ENCODE measurements at places on chromosomes 11 and 22.

DNA sequence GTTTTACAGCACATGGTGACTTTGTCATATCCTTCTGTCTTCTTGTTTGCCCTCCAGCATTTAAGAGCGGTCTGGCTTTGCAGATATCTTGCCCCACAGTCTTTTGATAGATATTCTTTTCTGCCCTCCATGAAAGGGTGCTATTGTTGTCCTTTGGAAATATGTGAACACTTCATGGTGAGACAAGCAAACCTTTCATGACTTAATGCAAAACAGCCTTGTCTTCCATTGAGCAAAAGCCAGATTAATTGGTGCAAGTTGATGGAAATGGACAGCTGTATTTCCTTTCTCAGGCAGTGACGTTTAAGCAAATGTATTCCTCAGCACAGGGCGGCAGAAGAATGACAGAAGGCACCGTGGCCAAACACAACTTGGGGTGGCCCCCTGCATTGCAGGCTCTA, 4.4 kb downstream of the DCPS start:
- no peak for DNase-seq

- no peak for DNase-seq
These were observed 3.7 kb downstream of the ADAMTS8 start for GRCh38 chr11:130424613-130425140.

GRCh38 chr11:33475993-33476392, 218.8 kb downstream of the HIPK3 start:
- peak; percentile 73 for DNase-seq

DNA sequence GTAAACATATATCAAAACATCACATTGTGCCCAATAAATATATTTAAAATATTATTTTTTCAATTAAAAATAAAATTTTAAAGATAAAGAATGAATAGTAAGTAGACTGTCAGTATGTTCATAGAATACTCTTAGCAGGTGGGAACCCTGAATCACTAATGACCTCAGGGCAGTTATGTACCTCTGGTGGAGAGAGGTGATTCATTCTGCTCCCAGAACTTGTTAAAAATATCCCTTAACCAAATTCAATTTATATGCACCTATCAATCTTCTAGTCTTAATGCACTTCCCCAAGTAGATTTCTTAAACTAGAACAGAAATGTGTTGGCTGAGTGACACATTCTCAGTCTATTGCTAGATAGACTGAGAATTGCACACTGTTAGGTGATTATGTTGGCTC, 183.9 kb upstream of the SYN3 start:
- no peak for DNase-seq

DNA sequence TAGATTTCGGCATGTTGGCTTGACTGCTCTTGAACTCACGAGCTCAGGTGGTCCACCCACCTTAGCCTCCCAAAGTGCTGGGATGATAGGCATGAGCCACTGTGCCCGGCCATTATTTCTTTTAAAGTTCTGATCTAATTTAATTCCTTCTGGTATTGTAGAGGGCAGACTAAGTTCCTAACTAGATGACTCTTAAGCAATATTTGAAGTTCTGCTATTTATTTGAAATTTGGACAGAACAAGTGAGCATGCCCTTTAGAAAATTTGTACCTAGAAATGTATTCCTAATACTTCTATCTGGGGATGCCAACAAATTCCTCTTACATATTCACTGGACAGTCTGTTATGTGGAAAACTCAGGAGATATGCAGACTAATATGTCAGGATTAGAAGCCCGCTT, 746.4 kb downstream of the LRRC4C start:
- DNase-seq: no peak

DNA sequence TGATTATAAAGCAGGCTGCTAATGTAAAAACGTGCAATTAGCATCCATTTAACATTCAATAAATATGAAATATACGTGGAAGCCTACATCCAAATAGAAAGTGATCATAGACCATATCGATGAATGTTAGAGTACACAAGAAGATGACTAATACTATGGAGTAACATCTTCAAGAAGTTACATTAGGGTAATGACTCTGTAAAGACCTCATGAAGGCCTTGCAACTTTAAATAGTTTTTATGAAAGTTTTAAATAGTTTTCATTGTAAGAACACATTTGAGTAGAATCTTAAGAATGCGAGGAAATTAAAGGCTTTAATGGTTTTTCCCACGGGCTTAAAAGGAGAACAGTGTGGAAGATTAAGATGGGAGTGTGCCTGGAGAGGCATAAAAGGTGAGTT, 1.4 kb downstream of the TRIM34 start:
- DNase-seq: peak; percentile 61

- DNase-seq: no peak
These were observed 73.1 kb downstream of the ZNRF3 start for GRCh38 chr22:28956506-28956905.

- DNase-seq: no peak
These were observed 2.0 kb upstream of the LMO2 start for GRCh38 chr11:33893711-33894397.

- DNase-seq: no peak
These were observed 8.8 kb downstream of the FOXR1 start for GRCh38 chr11:118980191-118980881.

- peak; percentile 85 for DNase-seq
These were observed 775 bp downstream of the LPXN start for GRCh38 chr11:58574881-58575280.

GRCh38 chr11:57143459-57143858, 38.3 kb upstream of the LRRC55 start:
- DNase-seq: no peak

DNA sequence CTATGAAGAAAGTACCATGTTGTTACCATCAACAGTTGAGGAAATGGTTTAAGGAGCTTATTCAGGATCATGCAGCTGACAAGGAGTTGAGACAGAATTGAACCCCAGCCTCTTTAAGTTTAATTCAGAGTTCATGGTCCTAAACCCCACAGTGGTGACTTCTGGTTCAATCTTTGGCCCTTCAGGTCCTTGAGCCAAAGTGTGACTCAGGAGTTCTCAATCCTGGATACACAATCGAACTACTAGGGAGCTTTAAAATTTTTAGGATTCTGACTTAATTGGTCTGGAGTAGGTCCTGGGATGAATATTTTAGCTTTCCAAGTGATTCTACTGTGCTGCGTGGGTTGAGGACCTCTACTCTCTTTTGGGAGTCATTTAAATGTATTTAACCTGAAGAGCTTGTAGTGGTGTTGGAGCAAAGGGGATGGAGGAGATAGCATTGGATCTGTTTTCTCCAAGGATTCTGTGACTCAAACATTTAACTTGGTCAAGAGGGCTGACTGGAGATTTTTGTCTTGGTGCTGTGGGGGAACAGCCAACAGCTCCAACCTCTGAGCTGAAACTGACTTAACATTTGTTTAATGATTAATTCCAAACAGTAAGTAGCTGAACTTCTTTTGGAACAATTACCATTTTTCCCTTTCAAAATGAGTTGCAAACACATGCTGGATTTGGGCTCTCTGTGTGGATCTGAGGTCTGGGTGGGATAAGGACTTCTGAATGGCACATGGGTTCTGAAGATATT, 80.1 kb downstream of the INSC start:
- DNase-seq: peak; percentile 42

DNA sequence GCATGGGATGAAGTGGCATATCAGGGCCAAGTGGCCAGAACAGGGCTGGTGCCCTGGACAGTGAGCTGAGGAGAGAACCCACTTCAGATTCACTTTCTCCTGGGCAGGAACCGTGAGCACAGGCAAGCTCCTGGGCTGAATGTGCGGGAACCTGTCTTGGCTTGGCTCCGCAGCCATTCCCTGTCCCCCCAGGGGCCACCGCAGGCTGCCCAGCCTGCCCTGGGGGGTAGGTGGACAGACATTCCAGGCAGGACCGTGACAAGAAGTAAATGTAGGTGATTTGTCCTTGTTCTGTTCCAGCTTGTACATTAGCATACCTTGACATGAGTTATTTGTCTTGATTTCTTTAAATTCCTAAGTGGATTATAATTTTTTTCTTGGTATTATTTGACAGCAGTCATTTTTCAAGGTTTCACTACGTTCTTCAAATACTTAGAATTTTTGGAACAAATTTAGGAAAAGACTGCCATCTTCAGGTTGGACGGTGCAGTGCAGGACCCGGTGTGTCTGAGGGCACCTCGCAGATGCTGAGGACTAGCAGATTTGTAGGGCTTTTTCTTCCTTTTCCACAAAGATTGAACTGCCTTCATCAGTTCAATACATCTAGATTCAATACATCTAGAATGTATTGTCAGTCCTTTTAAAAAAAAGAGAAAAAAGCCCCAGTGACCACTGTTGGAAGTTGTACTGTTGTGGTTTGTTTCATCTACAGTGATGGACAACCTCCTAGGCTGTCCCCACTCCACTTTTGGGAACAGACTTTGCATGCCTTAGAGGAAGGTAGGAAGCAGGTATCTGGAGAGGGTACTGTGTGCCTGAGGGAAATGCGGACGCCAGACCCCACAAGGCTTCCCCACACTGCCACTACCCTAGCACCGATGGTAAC, 115.1 kb upstream of the RASSF10 start:
- DNase-seq: peak; percentile 74

DNA sequence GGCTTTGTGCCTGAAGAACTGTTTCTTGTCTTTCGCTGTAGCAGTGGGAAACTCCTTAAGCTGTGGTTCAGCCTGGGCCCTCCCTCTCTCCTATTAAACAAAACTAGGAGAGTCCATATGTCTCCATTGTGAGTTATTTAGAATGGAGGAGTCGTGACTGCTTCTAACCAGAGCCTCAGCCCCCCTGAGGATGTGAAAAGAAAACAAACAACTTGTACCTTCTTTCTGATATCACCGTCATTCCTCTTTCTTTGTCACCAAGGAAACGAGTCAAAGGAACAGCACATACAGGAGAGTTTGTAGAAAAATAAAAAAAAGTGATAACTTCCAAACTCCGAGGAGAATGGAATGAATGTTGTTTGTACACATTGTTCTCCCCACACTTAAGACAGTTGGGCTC, 11.6 kb upstream of the EXT2 start:
- DNase-seq: no peak

DNA sequence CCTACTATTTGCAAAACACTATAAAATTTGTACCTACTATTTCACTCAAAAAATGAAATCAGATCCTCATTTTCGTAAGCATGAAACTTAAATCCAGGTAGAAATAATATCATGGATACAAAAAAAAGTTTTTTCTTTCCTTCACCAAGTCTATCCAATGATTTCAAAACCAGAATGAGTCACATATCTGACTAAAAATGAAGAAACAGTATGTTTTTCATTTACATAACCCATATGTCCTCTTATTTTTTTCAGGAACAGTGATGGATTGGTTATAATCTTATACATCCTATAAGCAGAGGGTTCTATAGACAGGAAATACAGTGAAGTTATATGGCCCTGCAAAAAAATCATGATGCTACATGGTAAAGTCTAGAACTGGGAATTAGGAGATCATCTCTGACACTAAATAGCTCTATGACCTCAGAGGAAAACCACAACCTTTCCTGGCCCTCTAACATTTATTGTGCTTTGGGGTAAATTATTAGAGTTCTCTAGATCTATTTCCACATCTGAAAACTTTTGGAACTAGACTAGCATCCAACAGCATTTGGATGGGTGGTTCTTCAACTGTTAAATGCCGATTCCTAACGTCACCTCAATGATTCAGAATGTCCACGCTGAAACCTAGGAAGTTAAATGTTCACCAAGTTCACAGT, 10.9 kb downstream of the MTMR2 start:
- DNase-seq: peak; percentile 57
